ENCODE measurements at places on chromosomes 7 and 10. TPM values are rescaled to one million over a fixed set of nuclear protein-coding genes. Genes with fewer than 3 reads are reported as not detected.

Gene CYP2C19
- not detected for total RNA-seq

Gene RPEL1
- not detected for total RNA-seq

Gene LGI1
- total RNA-seq = not detected

Gene ADIRF
- total RNA-seq = 21.6 TPM

Gene DLX6
- total RNA-seq = not detected

Gene PDE1C
- total RNA-seq = 0.38 TPM

Gene C10orf67
- total RNA-seq = not detected

Gene GFRA1
- 3.7 TPM for total RNA-seq

Gene CRYGN
- not detected for total RNA-seq

Gene TMEM130
- total RNA-seq = not detected

Gene PWWP2B
- 10.5 TPM for total RNA-seq

Gene CFAP70
- total RNA-seq = 0.27 TPM

Gene H2BK1
- total RNA-seq = not detected

Gene HOXA5
- total RNA-seq = 5.9 TPM

Gene NEUROD6
- not detected for total RNA-seq

Gene HOXA7
- 0.45 TPM for total RNA-seq

Gene FFAR4
- total RNA-seq = not detected

Gene TEX36
- not detected for total RNA-seq

Gene PLA2G12B
- total RNA-seq = not detected

Gene CDHR3
- total RNA-seq = 1.7 TPM

Gene BTRC
- total RNA-seq = 9.0 TPM

Gene EPHA1
- total RNA-seq = not detected

Gene AGAP9
- total RNA-seq = 0.90 TPM

Gene GLRX3
- 77.7 TPM for total RNA-seq

Gene SP4
- 5.5 TPM for total RNA-seq

Gene CLCN1
- total RNA-seq = not detected

Gene MEST
- total RNA-seq = 8.3 TPM

Gene CNTNAP2
- 0.18 TPM for total RNA-seq

Gene ASB10
- total RNA-seq = not detected

Gene CACNB2
- total RNA-seq = not detected

Gene LRRC27
- total RNA-seq = 9.4 TPM

Gene NODAL
- not detected for total RNA-seq

Gene FAM25C
- not detected for total RNA-seq

Gene TAS2R5
- 0.94 TPM for total RNA-seq

Gene CPVL
- total RNA-seq = not detected

Gene CALY
- not detected for total RNA-seq

Gene PHYHIPL
- total RNA-seq = not detected

Gene RNF148
- 1.4 TPM for total RNA-seq

Gene IQCE
- total RNA-seq = 6.0 TPM

Gene ZNF316
- 14.0 TPM for total RNA-seq

Gene PLXDC2
- 2.4 TPM for total RNA-seq

Gene MUC12
- total RNA-seq = not detected

Gene EBF3
- total RNA-seq = 3.1 TPM

Gene SSBP1
- 181 TPM for total RNA-seq

Gene FAM3C
- 50.7 TPM for total RNA-seq

Gene SNX10
- total RNA-seq = 0.19 TPM

Gene SPDYE16
- not detected for total RNA-seq

Gene PLPP4
- 11.0 TPM for total RNA-seq

Gene C10orf105
- total RNA-seq = not detected

Gene SLC13A1
- not detected for total RNA-seq

Gene TAS2R38
- not detected for total RNA-seq

Gene NEUROG3
- not detected for total RNA-seq

Gene TUBAL3
- 0.18 TPM for total RNA-seq

Gene LRIT1
- not detected for total RNA-seq

Gene DDX21
- total RNA-seq = 120 TPM

Gene CC2D2B
- not detected for total RNA-seq

Gene PSD
- 0.28 TPM for total RNA-seq
